ENCODE measurements at places on chromosomes 1 and 21.

DNA sequence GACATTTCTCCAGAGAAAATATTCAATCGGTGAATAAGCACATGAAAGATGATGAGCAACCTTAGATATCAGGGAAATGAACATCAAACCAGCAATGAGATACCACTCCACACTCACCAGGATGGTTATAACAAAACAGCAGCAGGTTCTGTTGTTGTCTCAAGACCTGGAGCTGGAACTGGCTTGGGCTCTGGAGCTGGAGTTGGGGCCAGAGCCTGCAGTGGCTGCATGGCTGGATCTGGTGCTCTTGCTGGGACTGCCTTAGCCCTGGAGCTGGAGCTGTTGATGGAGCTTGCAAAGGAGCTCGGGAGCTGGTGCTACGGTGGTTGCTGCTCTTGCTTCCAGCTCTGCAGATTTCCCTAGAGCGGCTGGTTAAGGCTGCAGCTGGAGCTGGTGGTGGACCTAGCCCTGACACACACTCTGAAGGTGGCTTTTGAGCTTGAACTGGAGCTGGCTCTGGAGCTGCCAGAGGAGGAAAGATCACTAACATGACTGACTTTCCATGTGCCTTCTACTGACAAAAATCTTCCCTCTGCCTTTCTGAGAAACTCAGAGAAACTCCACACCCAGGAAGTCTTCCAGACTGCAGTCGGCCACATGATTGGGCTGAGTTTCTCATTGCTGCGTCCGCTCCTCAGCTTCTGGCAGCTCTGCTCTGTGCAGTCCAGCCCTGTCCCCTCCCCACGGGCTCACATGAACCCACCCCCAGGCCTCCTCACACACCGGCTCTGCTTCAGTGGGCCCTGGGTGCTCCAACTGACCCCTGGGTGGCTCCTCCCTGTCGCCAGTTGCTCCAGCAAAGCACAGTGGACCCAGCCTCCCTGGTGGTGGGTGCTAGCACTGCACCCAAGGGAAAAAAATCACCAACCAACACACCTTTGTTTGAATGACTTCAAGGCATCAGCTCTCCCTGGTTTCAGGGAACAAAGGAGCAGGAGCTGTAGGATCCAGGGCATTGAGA lies 139.1 kb upstream of the FMN2 start:
- DNase-seq, result no peak

DNA sequence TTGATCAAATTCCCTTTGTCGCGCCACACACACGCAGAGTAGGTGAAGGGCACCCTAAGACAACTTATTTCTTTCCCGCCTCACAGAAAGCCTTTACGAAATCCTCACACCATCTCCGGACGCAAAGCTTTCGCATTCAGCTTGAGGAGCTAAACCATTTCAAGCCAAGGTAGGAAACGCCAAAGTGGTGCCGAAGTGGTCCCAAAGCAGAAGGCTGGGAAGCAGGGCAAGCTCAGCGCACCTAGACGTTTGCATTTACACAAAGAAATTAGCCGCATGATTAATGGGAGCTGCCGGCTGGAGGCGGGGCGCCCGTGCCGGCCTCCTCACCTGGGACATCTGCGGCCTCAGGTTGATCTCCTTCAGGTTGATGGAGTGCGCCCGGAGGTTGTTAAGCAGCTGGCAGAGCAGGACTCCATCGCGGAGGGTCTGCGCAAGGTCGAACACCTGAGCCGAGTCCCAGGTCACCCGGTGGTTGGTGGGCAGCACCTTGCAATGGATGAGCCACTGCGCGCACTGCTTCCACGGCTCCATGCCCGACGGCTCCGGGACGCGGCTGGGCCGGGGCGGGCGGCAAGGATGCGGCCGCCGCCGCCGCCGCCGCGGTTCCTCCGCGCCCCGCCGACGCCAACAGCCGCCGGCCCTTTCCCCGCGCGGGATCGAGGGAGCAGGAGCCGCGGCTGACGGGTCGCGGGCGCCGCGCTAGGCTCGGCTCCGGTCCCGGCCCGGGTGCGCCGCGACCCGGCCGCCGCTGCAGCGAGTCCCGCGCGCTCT lies 457 bp downstream of the VAV3 start:
- DNase-seq, result no peak

GRCh38 chr1:28175955-28176485 lies 470 bp downstream of the PTAFR start:
- no peak for DNase-seq

DNA sequence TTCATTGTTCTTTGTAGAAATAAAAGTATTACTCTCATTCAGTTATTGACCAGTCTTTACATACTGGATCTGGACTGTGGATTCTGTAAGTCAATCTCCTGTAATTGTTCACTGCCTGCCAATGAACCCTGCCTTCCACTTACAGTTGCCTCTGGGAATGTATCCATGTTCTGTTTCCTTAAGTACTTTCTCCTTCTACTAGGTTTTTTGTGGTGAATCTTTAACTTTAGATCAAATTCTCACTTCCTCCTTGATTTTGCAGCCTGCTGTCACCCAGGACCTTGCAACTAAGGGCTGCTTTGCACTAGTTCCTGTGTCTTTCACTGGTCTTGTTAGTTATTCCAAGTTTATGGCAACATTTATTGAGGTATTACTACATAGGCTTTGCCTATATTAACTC lies 28.2 kb upstream of the ANKRD13C start:
- no peak for DNase-seq

- no peak for DNase-seq
Measured at GRCh38 chr1:6447818-6448748, 17.9 kb downstream of the TNFRSF25 start.
